ENCODE measurements at places on chromosomes 1 and 21. TPM values are rescaled to one million over a fixed set of nuclear protein-coding genes. Genes with fewer than 3 reads are reported as not detected.

SLAMF8 gene
- total RNA-seq: 1.2 TPM

PRDM16 gene
- total RNA-seq: 0.59 TPM

PPFIA4 gene
- 46.2 TPM for total RNA-seq

TTLL10 gene
- not detected for total RNA-seq

NOS1AP gene
- total RNA-seq: 0.08 TPM
